CD4-positive, alpha-beta T cell treated with Interleukin-6 at 100 ng/mL for 8 hours (primary cell): ENCODE measurements at places on chromosomes 4 and X.

GRCh38 chr4:25865586-25865985, 2.8 kb upstream of the SEL1L3 start:
- no peak for DNase-seq

DNA sequence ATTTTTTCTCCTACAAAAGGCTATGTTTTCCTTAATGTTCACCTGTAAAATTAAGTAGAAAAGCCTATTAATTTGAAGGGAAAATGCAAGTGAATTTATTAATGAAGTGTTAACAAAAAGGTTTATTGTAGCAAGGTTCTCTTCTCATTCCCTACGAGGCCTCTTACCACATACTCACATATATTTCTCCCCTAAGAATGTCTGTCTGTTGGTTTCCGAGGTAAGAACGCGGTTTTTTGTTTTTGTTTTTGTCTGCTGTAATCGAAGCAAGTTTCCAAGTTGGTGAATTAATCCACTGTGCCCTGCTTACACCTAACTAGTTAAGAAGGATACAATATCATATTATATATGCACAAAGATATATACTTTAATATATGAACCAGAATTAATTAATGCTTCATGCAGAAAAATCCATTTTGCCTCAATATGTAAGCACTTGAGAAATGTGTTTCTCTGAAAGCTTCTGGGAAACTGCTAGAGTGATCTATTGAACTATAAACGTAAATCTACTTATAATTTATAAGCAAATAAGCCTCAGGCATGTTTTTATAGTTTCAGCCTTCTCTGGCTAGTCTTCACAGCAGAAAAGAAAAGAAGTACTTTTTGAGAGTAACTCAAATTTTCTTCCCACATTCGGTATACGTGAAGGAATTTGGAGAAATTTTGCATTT, 120.8 kb downstream of the EGF start:
- no peak for DNase-seq

DNA sequence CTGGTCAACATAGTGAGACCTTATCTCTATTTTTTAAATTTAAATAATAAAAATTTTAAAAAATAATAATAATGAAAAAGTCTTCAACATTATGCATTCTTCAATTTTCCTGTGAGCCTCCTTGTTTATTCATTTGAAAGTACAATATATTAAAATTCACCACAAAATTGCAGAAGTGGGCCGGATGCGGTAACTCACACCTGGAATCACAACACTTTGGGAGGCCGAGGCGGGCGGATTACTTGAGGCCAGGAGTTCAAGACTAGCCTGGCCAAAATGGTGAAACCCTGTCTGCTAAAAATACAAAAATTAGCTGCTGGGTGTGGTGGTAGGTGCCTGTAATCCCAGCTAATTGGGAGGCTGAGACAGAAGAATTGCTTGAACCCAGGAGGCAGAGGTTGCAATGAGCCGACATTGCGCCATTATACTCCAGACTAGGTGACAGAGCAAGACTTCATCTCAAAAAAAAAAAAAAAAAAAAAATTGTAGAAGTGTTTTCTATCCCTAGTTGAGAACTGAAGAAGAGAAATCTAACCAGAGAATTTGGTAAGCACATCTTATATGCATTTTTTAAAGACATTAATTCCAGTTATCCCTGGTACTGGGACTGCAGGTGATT, 56.9 kb downstream of the RBM47 start:
- DNase-seq, result no peak

DNA sequence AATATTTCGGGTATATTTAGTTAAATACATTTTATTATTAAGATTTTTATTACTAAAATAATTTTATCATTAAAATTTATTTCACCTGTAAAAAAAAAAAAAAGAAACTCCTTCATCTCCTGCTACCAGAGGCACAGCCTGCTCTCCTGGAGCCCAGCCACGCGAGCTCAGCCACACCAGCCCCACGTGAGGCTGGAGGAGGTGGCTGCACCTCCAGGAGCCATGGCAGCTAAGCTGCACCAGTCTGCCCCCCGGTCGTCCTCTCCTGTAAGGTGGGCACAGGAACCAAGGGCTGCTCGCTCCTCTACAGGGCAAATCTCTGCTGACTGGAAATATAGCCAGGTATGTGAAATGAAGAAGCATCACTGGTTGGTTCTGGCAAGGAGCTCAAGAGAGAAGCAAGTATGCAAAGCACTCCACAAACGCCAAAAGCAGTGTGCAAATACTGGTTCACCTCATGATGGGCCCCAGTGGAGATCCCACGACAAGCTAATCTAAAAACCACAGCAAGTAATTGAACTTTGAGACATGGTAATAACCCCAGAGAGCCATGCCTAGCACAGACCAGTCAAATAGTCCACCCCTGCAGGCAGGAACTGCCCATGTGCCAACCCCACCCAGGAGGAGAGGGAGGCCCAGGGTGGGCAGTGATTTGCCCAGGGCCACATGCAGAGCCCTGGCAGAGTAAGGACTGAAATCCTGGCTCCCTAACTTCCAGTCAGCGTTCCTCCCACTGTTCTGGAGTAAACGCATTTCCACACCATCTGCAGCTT, 90.1 kb downstream of the WFS1 start:
- no peak for DNase-seq

GRCh38 chr4:129223945-129224344, 128.0 kb downstream of the C4orf33 start:
- no peak for DNase-seq

- no peak for DNase-seq
Observed at GRCh38 chr4:146076081-146076480, 99.4 kb upstream of the LSM6 start.

DNA sequence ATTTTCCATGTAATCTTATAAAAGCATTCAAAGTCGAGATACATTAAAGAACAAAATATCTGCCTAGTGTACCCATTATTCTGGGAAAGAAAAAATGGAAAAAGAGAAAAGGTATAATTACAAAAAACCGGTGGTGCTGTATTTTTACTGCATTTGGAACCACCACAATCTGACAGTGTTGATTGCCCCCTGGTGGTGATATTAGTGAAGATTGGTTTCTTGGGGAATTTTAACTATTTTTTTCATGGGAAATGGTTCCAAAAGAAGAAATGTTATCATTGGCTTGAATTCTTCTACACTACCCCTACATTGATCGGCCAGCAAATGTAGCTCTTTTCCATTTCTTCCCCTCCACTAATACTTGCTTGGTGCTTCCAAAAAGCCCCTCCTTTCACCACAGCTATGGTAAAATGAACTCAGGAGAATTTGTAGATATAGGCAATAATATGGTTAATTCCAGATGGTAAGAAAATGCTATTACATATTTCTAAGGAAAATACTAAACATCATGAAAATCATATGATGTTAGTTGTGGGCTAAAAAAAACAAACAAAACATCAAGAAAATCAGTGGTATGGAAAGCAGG, 50.0 kb downstream of the COX18 start:
- peak; percentile 29 for DNase-seq

GRCh38 chr4:10491401-10491800, 34.2 kb upstream of the ZNF518B start:
- DNase-seq, result no peak

- no peak for DNase-seq
Observed at GRCh38 chr4:15451866-15452765, 17.6 kb upstream of the CC2D2A start.
